ENCODE measurements at places on chromosomes 3 and 15.

- no peak for DNase-seq
Observed at GRCh38 chr3:16477056-16477455, 36.4 kb downstream of the RFTN1 start.

DNA sequence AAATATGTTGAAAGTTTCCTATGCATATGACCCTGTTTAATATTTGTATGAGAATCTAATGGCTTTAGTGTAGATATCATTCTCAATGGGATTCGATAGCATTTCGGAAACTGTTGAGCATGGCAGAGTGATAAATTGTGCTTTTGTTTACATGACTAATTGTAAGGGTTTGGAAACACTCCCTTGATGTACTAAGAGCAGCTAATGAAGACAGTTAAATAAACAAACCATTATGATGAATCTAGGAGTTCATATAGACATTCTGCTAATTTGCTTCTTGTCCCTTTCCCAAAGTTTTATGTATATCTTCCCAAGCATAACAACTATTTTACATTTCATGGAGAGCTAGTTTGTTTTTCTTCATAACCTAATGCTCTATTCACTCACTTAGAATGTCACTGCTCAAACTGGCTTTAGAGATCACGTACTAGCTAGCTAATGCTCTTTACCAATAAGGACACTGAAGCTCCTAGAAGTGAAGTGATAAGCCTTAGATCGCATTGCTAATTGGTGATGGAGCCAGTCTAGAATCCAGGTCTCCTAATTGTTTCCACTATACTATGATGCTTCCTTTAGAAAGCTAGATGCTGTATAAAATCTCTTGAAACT lies 140.8 kb downstream of the TP63 start:
- DNase-seq = no peak

DNA sequence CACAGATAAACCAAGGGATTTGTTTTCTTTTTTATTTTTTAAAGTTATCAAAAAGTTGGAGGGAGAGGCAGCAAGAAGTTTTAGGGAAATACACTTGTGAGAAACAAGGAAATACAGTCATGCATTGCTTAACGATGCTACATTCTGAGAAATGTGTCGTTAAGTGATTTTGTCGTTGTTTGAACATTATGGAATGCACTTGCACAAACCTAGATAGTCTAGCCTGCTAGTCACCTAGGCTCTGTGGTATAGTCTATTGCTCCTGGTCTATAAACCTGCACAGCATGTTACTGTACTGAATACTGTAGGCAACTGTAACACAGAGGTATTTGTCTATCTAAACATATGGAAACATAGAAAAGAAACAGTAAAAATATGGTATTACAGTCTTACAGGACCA lies 2.0 kb upstream of the NFKBIZ start:
- DNase-seq = no peak

- no peak for DNase-seq
Observed at GRCh38 chr3:59368900-59369675, 319.3 kb upstream of the CFAP20DC start.

DNA sequence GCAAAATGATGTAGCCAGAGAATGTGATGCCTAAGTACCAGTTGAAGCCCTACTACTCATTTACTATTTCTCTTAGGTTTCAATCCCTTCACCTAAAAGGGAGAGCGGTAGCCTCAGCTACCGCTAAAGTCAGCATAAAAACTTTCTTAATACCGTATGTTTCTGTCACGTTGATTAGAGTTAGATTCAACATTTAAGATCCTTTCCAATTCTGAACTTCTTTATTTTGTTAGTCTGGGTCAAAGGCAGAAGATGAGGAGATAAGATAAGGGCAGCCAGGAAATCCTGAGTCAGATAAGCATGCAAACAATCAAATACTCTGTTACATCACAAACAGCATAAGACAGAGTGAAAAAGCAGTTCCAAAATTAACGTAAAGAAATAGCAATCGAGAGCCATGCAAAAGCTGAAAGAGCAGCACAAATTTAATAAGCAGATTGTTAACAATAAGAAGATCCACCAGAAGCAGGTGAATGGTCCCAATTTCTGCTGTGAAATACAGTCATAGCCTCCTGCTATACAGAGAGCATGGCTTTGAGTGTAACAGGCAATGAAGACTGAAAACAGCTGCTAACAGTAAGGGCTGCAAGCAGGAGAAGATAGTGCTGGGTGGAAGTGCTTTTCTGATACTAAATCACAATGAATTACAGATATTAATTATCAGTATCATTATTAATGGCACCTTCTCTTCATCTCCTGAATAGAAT lies 3.0 kb downstream of the TMEM207 start:
- no peak for DNase-seq

DNA sequence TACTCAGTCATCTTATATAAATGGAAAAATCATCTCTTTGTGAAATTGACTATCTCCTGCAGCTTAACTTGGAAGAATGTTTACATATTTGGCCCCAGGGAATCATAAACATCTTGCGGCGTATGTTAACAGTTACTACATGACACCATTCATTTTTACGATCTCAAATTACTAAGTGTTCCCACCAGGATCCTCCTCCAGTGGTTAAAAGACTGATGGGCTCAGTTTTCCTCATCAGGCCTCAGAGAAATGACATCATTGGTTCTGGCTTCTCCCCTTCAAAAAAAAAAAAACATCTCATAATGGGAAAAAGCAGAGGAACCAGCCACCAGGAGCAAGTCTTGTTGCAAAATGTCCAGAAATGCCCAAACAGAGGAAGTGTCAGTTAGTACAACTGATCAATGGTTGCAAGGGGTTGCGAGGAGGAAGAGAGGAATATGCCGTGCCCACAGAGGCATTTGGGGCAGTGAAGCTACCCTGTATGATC lies 70.5 kb upstream of the LIPC start:
- no peak for DNase-seq

- DNase-seq = peak; percentile 14
Observed at GRCh38 chr3:159950156-159950898, 38.3 kb upstream of the IL12A start.

- no peak for DNase-seq
Observed at GRCh38 chr3:81097889-81098288, 663.6 kb downstream of the GBE1 start.
